Activated CD4-positive, CD25-positive, alpha-beta regulatory T cell treated with anti-CD3 and anti-CD28 coated beads, Interleukin-2, amount 50 U/mL, for 24 hours (primary cell): ENCODE measurements at places on chromosomes 7 and 10.

DNA sequence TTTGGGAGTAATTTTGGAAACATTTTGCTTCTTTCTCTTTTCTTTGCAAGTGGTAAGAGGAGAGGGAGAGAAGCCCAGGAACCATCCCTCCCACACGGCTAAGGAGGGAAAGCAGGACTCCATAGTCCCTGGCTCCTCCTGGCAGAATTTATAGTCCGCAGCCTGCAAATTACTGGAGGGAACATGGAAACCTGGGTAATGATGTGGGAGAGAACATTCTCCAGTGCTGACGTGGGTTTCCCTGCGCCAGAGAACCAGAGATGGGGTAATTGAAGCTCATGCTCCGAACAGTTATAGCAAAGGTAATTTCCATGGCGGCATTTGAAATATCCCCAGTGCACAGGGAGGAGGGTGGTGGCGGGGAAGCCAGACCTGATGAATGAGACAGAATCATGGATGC is 320.4 kb downstream of the RPS24 start:
- no peak for ATAC-seq

DNA sequence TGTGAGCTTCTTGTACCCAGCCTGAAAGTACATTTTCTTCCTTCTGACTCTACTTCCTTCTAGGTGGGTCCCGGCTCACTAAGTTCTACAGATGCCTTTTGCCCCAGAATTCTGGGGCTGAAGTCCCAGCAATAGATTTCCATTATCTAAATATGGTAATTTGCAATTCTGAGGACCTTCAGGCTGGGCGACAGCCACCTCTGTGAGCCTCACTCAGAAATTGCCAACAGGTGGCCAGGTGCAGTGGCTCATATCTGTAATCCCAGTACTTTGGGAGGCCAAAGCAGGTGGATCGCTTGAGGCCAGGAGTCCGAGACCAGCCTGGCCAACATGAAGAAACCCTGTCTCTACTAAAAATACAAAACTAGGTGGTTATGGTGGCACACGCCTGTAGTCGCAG is 23.7 kb downstream of the CREM start:
- ATAC-seq, result no peak

- ATAC-seq, result no peak
Measured at GRCh38 chr10:101014230-101014884, 14.7 kb downstream of the LZTS2 start.

DNA sequence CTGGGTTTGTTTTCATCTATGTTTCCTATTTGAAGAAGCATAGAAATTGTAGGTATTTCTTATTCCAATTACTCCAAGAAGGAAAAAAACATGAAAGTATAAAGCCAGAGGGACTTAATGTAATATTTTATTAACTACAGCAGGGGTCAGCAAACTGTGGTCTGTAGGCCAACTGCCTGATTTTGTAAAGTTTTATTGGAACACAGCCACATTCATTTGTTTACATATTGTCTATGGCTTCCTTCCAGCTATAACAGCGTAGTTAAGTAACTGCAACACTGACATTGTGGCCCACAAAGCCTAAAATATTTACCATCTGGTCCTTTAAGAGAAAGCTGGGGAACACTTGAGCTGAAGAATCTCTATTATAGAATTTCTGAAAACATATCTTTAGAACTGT is 306.2 kb downstream of the BICC1 start:
- no peak for ATAC-seq

DNA sequence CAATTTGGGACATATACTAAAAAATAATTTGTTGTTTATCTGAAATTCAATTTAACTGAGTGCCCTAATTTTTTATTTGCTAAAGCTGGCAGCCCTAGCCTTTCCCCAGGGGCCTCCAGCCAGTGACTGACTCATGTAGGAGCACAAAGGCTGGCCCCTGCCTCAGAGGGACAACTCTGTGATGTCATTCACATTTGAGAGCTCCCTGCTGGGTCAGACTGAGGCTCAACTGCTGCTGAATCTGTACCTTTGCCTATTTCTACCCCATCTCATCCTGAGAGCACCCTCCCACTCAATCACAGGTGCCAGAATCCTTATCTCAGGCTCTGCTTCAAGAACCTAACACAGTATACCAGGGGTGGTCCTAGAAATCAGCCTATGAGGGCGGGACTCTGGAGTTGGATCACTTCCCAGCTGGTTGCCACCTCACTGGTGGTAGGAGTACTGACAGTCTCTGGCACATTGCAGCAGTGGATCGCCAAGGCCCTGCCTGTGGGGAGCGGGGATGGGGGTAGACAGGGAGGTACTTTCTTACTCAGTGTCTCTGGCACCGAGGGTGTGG is 11.6 kb downstream of the GCK start:
- ATAC-seq, result no peak

DNA sequence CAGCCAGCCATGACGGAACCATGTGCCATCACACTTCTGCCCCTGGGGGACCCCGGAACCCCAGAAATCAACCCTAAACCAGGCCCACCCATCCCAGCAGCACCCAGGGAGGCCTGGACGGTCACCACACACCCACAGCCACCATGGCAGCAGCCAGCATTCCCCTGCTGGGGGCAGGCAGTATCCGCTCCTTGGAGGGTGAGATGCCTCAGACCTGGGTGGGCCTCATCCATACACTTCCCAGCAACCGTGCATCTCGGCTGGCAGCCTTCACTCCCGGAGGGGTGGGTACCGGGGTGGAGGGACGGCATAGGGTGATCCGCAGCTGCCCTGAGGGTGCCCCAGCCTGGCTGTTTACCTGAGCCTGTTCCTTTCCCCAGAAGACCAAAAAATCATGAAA is 69.1 kb upstream of the FAM20C start:
- no peak for ATAC-seq

GRCh38 chr7:116800594-116800993 is 61.8 kb upstream of the CAPZA2 start:
- no peak for ATAC-seq

DNA sequence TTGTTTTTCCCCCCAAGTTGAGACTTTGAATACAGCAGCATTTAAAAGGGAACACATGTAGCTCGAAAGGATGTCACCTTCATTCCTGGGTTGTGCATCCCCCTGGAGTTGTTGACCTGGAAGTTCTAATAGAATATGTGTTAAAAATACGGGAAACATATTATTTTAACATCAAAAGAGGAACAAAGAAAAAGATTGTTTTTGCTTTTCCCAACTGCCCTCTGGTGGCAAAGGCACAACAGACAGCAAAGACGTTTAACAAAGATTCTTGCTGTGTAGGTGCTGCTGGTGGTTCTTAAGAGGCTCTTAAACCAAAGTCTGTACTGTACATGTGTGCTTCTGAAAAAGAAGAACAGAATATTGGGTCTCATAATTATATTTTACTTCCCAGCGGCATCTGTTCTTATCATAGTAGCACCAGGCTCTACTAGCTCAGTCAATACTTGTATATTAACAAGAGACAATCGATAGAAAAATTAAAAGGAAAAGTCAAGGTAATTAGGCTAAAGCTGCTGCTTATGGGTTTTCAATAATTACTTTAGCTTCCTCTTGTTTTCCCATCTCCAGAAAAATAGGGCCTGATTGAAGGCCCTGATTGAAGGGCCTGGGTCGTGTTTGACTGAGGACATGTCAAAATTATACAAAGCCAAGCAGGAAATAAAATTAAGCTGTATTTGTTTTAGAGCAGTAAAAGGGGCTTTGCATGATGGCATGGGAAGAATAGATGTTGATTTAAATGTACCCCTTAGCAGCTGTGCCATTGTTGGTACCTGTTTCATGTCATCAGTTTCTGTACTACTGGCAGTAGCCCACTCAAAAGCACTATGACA is 384.2 kb upstream of the LRGUK start:
- ATAC-seq, result no peak

DNA sequence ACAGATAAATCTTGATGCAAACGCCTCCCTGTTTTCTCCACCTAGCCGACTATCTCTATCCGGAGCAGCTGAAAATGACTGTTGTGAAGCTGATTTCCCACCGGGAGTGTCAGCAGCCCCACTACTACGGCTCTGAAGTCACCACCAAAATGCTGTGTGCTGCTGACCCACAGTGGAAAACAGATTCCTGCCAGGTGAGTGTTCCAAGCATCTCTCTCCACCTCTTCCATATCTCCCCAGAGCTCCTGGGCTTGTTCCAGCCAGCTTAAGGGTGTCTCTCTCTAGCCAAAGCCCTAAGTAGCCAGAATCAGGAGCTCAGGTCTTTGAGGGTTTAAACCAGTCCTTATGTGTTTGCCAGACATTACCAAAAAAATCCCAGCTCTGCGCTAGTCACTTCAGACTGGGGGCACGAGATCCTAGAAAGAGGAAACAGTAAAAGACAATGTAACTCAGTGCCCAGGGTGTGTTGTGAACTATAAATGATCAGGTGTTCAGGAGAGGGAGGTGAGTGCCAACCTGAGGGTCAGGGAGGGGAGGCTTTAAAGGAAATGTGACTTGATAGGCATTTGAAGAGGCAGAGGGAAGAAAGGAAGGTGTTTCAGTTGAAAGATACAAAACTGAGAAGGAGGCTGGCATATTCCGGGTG is 4.4 kb downstream of the PLAU start:
- ATAC-seq, result no peak

- ATAC-seq, result no peak
Measured at GRCh38 chr10:125620401-125620800, 62.6 kb downstream of the TEX36 start.

DNA sequence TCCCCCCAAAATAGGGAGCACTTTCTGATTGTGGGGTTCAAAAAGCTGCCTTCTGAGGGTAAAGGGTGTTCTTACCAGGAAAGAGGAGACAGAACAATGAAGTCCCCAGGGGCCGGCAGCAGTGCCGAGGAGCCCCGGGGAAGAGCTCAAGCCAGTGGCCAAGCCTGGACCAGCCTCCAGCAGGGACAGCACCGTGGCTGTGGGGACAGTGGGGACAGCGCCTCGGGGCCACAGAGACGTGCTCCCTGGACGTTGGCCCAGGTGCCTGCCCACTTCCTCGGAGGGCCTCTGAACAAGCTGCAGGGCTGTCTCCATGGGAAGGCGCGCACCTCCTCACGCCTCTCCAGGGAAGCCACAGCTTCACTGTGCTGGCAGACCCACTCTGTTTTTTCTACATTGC is 312.6 kb downstream of the PTPRN2 start:
- ATAC-seq, result no peak

DNA sequence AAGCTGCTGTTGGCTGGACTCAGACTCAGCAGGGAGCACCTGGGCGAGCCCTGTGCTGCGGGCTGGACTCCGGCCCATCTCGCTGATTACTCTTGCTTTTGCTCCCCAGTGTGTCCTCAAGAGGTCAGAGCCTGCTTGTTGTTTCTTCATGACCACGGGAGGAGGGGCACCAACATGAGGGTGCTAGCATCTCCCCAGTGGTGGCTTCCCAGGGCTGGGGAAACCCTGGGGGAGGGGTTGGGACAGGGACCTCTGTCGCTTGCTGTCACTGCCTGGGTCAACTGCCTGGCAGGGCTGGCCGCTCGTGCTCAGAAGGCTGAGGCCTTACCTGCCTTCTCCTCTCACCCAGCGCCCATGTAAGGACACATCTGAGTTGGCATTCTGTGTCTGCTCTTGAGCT is 152.3 kb upstream of the SHH start:
- ATAC-seq, result no peak

DNA sequence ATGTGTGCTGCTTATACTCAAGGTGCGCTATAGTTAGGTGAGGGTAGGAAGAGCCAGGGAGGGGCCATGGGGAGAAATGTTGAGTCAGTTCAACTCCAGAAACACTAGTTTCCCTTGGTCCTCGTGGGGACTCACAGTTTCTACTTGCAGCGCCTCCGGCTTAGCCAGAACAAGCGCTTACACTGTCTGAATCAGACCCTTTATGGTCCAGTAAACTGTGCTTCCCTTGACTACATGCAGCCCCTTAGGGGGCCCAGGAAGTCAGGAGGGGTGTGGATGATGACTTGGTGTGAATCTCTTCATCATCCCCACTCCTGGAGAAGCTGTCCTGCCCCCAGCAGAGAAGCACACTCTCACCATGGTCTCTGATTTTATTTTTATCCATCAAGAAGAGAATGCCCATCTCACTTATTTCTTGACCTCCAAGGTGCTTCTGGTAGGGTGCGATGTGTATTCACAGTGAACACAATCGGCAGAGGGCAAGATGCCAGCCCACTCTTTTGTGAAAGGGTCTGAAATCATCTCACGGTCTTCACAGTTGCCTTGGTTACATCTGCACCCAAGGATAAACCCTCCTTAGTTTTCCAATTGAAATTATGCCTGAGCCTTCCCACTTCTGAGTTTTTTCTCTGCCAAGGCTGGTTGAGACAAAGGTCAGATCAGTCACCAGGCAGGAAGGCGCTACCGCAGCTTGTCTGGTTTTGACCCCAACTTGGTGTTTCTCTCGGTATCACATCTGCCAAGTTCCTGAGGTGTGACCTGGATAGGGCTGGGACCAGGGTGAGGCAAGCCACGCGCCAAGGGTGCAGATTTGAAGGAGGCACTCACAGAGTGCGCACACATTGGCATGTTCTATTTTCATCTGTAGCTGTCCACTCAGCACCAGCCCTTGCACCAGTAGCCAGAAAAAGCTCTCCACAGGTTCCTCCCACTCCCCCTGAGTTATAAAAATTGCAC is 62.7 kb upstream of the LRRC4 start:
- ATAC-seq, result no peak

- ATAC-seq, result no peak
Measured at GRCh38 chr10:1151076-1152033, 95.2 kb downstream of the WDR37 start.
